ENCODE measurements at places on chromosomes 4 and X.
A peak's percentile ranks its signal among the peaks of the same experiment; 100 is the strongest.

DNA sequence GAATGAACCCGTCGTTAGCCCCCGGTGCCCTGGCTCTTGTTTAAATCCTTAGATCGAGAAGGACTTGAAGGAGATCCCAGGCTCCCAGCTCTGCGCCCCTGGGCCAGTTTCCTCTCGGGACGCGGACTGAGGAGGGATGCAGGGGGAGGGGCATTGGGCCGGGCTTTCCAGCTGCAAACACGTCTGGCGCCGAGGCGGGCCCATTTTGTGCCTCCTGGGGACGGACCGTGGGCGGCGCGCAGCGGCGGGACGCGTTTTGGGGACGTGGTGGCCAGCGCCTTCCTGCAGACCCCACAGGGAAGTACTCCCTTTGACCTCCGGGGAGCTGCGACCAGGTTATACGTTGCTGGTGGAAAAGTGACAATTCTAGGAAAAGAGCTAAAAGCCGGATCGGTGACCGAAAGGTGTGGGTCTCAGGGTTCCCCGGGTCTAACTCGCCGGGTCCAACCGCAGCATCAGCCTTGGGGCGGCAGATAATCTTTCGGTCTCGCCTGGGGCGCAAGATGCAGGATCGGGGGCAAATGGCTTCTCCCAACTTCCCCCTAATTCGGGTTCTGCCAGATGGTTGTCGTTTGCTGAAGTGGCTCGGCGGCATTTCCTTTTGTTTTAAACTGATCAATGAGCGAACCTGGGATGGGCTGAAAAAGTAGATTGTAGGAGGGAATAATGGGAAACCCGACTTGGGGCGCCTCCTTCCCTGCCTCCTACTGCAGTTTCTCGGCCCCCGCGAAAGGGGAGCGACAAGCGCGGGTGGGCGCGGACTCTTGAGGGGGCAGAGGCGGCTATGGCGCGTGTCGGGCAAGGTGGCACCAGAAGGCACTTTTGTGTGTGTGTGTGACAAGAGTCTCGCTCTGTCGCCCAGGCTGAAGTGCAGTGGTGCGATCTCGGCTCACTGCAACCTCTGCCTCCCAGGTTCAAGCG, 2.9 kb downstream of the PDGFRA start:
- no peak for DNase-seq

- no peak for DNase-seq
Measured at GRCh38 chr4:120331486-120332370, 265.1 kb upstream of the MAD2L1 start.

GRCh38 chr4:159368320-159368719, 265.4 kb downstream of the RAPGEF2 start:
- DNase-seq, result no peak

DNA sequence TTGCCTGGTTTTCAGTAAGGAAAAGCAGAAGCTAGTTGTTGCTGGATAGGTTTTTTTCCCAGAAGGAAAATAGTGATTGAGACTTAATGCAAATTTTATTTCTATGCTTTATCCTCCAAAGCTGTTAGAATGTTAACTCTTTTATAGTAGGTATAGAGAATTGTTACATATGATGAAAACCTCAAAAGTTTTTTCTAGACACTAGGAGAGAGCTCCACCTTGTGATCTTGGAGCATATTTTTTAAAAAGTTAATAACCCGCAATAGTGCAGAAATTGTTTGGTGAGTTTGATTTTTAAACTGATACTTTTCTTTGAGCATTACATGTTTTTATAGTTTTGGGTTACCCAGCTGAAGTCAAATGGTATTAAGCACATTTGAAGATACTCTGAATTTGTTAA, 56.5 kb downstream of the STAG2 start:
- DNase-seq, result no peak

GRCh38 chr4:151532001-151532708, 123.2 kb downstream of the FHIP1A start:
- DNase-seq, result no peak

- no peak for DNase-seq
Measured at GRCh38 chrX:123399709-123400108, 215.6 kb downstream of the GRIA3 start.

DNA sequence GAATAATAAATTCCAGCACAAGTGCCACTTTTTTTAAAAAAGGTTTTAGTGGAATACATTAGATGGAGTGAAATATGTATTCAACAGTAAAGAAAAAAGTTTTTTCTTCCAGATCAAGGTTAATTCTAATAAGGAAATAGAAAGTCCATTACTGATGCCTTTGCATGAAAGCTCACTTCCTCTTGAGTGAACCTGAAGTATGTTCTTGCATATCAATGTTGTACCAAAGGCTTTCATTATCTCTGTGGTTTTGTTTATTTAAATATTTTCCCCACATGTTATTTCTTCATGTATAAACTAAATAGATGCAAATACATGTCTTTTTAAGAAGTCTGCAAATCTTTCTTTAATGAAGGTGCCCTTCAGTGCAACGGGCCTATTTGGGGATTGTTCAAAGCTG, 307.9 kb downstream of the C4orf33 start:
- DNase-seq, result no peak

DNA sequence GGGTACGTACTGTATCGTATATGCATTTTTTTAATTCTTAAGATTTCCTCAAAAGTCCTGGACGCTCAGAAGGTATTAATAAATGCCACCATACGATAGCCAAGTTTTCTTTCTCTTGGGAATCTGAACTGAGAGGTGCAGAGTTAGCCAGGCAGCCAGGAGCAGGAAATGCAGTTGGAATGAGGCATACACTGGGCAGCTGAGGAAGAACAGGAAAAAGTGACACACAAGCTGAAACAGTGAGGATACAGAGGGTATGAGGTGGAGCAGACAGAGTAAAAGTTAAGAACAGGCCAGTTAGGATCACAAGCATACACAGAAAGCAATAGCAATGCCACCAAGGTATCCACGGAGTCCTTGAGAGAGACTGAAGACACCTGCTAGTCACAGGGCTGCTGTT, 13.4 kb downstream of the UFSP2 start:
- DNase-seq, result no peak

- no peak for DNase-seq
Measured at GRCh38 chr4:53548662-53549061, 42.6 kb downstream of the LNX1 start.

- DNase-seq, result peak; percentile 0
Measured at GRCh38 chr4:97987019-97987648, 156.1 kb downstream of the STPG2 start.

DNA sequence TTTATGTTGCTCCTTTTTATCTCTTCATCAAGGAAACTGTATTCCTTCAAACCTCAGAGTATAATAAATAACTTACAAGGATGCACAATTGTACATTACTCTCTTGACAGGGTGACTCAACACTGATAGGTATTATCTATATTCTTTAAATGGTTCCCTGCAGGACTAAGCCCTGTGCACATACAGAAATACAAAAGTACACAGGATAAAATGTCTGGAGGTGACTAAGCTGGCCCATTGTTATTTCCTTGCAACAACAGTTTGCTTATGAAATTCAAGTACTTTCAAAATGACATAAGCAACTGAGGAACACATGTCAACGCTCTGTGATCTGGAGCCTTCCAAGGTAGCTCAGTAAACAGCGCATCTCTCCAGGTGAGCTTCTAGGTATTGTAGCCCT, 83.8 kb upstream of the RPL34 start:
- DNase-seq, result no peak

DNA sequence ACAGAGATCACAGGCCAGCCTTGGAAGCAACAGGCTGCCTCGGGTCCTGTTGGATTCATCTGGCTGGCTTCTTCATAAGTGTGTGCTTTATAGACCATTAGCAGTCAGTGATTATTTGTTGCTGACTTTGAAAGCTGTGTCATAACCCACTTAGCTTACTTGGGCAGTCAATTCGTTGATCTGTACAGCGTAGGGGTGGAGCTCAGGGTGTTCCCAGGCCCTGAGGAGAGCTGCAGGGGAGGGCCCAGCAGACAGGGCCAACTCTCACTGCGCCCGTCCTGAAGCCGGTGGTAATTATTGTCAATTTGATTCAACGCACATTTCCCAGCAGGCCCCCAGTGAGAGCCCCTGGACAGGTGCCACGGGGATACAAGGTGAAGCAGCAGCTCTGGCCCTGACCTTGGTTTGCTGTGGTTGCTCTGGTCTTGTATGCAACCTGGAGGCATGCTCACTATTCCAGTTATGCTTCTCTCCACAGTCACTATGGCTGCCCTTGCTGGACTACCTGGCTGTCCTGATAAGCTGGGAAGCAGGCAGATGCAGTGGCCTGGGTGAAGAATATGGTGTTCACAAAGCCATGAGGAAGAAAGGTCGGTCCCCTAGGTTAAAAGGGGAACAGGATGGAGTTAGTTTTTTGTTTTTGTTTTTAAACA, 40.1 kb upstream of the HMGB3 start:
- DNase-seq, result peak; percentile 47

DNA sequence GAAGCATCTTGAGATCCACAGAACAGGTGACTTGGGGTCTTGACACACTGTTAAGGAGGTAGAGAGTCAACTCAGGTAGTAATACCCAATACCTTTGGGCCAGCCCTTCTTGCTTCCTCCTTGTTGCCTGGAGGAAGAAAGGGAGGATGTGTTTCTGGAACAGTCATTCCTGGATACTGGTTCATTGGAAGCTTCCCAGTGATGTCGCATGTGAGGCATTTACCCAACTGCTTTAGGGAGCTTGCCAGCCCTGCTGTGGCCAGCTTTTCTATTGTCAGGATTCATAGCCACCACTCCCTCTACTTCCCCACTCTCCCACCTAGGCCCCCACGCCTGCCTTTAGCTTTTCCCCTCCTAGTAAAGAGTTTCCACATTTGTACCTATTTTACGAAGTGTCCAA, 310.3 kb upstream of the PRPS2 start:
- DNase-seq, result no peak

DNA sequence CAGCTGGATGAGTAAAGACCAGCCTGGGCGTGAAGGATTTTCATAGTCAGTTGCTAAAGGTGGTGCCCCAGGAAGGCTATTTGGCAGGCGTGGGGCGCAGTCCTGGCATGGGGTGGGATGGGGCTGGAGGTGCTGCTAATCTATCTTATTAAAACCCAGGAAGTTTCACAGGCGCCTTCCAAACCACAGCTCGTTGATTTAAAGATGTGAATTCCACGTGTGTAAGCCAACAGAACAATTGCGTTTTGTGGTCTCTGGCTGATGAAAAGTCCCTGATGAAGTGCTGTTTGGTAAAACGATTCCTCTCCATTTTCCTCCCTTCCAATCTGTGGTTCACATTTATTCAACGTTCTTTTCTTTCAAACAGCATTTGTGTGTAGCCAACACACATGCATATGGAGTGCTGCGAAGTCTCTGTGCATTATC, 105.0 kb downstream of the TBL1X start:
- DNase-seq, result no peak

DNA sequence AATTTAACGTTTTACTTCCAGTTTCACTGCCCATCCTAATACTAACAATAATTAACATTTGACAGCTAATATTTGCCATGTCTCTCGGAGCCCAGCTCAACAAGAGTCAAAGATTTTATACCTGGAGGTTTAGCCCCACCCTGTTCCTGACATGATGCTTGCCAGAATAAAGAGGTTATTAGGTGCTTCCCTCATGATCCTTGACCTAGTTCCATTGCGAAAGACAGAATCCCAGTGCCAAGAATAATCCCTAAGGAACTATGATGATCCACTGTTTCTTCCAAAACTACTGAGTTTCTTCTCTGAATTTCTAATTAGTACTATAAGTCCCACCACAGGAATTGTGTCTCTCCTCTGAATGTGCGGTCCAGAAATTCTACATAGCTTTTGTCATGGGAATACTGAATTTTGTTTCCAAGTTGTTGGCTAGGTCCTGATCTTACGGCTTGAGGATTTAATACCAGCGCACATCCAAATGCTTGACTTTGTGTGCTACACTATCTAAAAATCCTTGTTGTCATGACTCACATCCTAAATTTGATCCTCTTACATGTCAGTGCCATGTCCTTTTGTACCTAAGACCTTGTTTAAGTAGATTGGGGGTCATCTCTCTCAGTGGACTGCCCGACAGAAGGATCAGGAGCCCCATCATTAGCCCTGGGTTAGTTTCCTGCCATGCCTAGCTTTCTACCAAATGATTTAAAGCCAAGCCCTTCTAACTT, 23.1 kb downstream of the ANTXR2 start:
- no peak for DNase-seq

DNA sequence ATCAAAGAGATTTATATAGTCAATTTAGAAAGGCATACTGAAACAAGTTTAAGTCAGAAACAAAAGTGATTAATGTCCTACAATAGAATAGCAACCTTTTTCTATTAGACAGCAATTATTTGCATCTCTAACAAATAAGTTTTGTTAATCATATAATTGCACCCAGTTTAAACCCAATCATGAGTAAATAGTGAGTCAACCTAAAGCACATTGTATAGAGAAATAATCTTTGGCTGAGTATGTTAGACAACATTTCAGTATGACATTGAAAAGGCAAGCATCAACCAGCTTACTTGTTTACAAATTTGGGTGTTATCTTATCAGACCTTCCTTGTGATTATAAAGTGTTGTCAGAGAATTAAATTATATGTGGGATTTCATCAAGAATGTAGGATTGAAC, 209.5 kb downstream of the IL15 start:
- no peak for DNase-seq

- no peak for DNase-seq
Measured at GRCh38 chr4:70496231-70496630, 22.1 kb upstream of the AMTN start.

DNA sequence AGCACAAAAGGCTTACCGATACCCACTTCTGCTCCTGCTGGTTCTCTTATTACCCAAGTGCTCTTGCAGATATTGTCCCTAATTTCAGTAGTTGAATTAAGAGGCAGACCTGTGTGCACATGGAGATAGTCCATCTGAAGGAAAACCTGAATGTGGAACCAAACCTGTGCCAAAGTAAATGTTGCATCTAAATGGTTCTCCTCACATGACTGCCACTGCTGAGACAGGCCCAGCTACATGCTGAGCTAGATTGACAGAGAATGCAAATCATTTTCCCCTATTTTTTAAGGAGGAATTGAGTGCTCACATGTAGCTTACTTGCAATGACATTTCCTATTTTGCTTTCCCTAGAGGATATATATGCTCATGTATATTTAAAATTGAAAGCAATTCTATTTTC, 609.1 kb upstream of the TECRL start:
- DNase-seq, result no peak

Measured in NCI-H1436 (cell line).